EH (cell line): ENCODE measurements at places on chromosomes 12 and 14.

DNA sequence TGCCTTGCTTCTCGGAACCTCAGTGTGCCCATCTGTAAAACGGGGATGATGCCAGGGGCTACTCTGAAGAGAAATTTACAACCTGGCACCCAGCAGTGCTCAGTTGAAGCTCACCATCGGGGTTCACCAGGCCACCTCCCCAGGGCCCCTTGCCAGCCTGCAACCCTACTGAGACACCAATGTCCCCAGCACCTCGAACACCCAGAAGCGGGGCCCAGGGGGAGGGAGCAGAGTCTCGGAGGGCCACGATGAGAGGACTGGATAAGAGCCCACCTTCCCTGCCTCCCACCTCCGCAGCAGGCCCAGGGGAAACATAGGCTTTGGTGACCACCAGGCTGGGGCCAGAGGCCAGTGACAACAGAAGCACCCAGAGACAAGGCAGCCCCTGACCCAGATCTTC lies 22.4 kb downstream of the NCOR2 start:
- no peak for DNase-seq

DNA sequence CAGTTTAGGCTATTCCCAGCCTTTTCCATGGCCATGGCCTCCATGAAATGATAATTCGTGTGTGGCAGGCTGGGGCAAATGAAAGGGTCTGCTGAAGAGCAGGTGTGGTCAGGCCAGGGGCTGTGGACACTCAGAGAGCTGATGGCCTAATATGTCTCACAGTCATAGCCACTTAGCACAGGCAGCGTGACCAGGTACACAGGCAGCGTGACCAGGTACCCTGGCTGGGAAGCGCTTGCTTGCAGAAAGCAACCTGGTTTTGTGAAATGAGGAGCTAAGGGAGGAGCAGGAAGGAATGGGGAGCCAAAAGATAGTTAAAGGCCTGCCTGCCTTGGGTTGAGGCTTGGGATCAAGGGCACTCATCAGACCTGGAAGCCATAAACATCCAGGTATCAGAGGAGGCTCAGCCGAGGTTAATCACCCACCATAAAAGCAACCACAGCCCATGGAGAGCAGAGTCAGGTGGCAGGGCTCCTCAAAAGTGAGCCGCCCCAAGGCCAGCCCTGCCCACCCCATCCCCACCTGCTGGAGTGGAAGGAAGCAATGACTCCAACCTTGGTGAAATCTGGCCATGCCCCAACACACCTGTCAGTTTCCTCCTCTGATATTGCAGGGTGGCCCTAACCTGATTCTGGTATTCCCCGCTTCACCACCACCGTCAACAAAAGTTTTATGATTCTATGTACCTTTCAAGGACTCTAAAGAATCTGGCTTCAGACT lies 8.0 kb upstream of the KRT8 start:
- DNase-seq, result no peak

DNA sequence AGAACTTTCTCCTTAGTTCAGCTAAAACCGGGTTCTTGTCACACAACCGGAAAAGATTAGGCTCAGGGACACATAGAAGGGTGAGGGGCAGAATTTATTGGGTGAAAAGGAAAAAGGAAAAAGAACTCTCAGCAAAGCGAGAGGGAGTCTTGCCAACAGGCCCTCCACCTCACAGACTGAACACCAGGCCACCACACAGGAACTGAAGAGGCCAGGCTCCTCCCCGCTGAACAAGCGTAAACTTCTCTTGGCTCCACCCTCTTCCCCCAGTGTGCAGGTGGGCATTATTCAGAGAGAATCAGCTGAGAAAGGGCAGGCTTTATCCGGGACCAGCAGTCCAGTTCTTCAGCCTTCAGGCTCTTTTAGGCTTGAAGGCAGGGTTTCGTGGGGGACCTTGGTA lies 125.6 kb upstream of the FGD4 start:
- no peak for DNase-seq

DNA sequence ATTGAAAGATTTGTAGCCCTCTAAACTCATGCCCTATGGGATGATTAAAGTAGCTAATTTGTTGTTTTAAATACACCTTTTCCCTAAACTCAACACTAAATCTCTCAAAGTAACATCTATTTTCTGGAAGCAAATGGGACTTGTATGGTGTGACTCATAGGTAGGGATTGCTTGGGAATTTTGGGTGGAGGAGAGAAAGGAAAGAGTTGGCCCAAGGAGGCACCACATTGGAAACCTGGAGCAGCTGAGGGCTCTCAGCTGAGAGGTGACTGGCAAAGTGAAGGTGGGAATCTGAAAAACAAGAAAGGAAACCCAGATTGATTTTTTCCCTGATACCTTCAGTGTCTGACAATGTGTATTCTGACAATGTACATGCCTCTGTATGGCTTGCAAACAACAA lies 114.8 kb upstream of the PRICKLE1 start:
- no peak for DNase-seq

DNA sequence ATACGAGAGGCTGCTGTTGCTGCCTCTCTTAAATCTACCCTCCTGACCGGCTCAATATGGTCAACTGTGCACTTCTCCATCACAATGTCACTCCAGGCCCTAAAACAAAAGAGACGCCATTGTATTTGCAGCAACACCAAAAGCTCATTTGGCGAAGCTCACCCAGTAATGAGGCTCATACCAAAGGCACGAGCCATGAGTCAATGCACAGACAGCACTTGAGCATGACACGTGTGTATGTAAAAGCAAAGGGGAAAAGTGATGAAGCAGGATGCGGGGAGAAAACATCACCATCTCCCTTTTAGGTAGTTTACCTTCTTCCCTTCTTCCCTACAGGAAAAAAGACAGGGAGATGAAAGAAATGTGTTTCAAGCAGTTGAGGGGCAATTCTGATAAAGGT lies 150.3 kb downstream of the FOXN3 start:
- DNase-seq, result peak; percentile 68

GRCh38 chr12:110223777-110224378 lies 57.2 kb upstream of the ATP2A2 start:
- peak; percentile 79 for DNase-seq

- DNase-seq, result peak; percentile 89
These were observed 109.5 kb downstream of the DIP2B start for GRCh38 chr12:50614167-50614759.

DNA sequence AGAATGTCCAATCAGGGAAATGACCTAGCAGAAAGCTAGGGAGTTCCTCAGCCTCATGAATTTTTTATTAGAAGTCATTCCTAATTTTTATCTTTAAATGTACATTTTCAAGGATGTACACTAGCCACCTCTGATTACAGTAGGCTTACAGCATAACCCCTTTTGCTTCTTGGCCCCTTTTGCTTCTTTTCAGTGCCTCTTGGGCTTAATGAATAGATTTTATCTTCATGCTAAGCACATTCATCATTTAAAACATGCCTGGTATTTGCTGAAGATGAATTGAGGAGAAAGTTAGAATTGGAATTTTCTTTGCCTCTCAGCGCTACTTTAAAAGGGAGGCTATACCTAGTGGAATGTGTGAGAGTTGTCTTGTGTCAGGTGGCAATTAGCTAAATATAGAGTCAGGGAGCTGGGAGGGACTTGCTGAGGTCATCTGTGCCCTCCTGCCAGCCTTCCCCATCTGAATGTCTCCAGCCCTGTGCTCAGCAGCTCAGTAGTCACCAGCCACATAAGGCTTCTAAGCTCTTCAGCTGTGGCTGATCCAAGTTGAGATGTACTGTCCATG lies 132.1 kb downstream of the SAMD4A start:
- DNase-seq, result peak; percentile 85

- DNase-seq, result no peak
These were observed 194.3 kb downstream of the RGS6 start for GRCh38 chr14:72126561-72126960.

DNA sequence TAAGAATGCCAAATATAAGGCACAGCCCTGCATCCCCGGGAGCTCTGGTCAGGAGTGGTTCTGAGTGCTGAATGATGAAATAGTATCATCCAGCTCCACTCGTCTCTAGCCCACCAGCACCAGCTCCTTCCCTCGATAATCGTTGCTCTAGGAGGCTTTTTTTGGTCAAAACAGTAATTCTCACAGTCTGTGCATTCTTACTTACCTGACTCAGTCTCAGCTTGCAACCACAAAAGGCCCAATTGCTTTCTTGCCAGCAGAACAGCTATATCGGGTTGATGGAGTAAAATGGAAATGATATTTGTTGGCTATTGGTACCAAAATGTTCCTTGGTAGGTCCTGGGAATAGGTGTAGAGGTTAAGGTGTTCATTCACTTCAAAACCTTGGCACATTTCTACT lies 94.8 kb downstream of the BMP4 start:
- DNase-seq, result no peak

DNA sequence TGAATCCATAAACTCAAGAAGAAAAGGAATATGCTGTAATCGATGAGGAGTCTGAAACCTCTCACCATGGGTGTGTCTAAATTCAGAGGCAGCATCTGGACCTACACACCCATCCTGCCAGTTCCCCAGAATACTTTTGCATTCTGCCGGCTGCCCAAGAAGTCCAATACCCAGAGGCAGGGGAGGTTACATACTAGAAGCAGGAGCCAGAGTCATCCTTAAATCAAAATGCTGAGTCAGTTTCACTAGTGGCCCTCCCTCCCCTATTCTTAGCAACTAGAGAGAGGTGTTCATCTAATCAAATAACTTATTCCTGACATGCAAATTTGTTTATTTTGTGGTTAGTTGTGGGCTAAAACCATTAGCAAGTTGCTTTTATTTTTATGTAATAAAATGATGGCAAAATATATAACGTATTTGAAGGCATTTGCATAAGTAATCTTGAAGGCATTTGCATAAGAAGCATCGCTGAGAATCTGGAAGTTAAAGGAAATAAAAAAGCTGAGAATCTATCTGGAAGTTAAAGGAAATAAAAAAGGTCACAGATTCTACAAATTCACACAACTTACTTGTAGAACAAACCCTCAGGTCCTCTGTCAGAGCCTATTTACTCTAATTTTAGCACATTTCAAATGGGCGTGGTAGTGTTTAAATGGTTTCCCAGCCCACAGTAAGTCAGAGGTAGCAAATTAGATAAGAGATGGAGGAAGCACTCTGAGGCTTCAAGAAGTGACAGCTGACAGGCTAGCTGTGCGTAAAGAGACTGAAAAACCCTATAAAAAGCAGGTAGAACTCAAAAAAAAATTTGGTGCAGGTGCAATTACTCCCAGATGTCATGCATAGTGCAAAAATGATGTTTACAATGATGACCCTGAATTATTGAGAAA lies 7.8 kb downstream of the BHLHE41 start:
- DNase-seq, result no peak
